ENCODE measurements at places on chromosomes 16 and 17.
A peak's percentile ranks its signal among the peaks of the same experiment; 100 is the strongest.

- DNase-seq = no peak
Measured at GRCh38 chr16:4982056-4982867, 24.1 kb downstream of the SEC14L5 start.

DNA sequence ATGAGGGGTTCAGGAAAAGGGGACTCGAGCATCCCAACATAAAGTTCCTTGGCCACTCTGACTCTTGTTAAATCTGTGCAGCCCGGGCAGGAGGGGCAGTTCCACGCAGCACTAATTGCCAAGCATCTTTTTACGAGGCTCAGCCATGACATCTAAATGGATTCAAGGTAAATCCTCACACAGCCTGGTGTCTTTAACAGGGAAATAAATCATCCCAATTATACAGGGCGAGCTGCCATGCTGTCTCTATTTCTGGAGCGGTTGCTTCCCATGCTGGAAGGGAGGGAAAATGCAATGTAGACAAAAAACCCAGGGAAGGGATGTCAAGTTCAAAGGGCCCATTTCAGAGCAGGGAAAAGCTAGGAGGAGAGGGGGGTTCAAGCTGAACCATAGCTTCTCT is 110.0 kb downstream of the GAS7 start:
- DNase-seq = no peak

DNA sequence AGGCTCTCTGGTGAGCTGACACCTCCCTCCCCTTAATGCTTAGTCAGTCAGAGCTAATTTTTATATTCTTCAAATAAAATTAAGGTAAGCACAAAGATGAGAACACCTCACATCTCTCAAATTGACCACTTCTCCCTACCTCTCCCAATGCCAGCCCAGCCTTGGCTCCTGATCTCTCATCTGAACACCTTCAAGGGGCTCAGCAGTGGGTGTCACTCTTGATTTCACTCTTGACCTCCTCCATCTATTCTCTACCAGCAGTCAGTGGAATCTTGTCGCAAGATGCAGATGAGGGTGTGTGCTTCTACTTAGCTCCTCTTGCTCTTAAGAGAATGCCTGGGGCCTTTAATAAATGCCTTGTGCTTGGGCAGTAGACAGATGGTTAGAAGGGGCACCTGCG is 309.0 kb upstream of the IRX3 start:
- DNase-seq = no peak

- DNase-seq = no peak
Measured at GRCh38 chr16:7026639-7027038, 306.0 kb upstream of the RBFOX1 start.

- no peak for DNase-seq
Measured at GRCh38 chr16:482468-483185, 44.9 kb upstream of the CAPN15 start.

DNA sequence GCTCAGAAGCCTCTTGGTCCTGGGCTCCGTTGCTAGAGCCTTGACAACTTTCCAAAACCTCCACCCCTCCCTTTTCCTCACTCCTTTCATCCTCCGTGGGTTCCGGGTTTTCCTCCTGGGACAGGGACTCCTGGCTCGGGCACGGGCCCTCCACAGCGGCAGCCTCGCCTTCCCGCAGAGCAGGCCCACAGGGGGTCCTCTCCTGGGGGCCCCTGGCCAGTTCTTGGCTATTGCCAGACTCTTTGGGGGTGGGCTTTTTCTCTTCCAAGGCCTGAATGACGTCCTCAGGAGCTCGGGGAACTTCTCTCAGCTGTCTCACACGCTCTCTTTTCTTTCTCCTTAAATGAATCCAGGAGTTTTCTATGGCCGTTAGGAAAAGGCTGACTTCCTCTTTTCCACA is 19.3 kb upstream of the MNT start:
- DNase-seq = no peak

DNA sequence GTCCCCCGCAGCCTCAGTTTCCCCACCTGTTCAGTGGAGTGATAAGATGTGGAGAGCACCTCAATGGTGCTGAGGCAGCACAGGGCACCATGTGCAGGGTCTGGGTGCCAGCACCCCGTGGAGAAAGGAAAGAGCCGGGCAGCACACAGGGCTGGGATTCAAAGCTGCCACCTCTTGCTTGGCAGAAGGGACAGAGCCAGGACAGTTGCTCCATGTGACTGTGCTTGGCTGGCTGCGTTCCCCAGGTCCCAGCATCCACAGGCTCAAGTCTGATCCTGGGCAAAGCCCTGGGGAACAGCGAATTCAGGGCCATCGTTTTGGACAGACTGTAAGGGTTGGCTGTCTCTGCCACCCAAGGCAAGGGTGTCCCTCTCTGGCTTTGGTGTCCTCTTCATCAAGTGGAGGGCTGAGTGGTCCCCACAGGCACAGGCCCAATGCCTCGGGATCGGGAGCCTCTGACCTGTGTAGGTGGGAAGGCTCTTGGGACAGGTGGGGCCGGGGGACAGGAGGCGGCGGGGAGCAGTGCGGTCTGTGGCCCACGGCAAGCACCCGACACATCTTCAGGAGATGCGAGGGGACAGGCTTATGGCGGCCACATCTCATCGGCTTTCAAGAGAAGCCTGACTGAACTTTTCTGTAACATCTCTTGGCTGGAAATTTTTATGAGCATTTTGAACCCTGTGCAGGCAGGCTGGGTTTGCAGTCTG is 8.5 kb downstream of the ZNF469 start:
- no peak for DNase-seq

GRCh38 chr17:28749516-28750177 is 5.8 kb downstream of the TRAF4 start:
- DNase-seq = no peak

- DNase-seq = no peak
Measured at GRCh38 chr17:52477824-52478699, 319.5 kb upstream of the CA10 start.

DNA sequence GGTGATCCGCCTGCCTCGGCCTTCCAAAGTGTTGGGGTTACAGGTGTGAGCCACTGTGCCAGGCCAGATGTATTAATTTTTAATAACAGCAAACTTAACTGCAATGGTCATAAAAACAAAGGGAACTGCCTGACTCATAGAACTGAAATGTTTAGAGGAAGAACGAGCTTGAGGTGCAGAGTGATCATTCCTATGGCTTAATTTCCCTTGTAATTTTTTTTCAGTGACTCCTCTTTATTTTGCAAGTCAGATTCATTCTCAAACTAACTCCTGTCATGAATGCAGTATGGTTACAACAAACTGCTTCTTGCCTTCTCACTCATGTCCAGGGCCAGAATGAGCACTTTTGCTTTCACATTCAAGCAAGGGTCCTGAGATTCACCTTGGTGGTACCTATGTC is 231.3 kb downstream of the HAPSTR1 start:
- no peak for DNase-seq

GRCh38 chr16:49742428-49743202 is 113.3 kb downstream of the ZNF423 start:
- DNase-seq = no peak

DNA sequence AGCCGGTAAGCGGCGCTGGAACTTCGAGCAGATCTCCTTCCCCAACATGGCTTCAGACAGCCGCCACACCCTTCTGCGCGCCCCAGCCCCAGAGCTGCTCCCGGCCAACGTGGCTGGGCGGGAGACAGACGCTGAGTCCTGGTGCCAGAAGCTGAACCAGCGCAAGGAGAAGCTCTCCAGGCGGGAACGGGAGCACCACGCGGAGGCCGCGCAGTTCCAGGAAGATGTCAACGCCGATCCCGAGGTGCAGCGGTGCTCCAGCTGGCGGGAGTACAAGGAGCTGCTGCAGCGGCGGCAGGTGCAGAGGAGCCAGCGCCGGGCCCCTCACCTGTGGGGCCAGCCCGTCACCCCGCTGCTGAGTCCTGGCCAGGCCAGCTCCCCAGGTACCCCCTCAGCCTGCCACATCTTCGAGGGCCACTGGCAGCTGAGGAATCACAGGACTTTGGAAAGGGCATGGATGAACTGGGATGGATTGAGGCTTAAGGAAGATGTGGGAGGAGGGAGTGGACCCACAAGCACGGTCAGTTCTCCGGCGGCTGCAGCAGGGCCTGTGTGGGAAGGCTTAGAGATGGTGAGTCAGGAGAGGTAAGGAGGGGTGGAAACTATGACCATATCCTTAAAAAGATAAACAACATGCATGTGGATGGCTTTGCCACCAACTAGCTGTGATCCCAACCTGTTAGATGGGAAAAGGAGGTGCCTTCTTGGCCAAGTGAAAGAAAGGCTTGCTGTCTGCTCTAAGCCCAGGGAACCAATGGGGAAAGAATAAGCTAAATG is 3.4 kb upstream of the LLGL2 start:
- DNase-seq = no peak

GRCh38 chr17:76893623-76894334 is 25.6 kb downstream of the MGAT5B start:
- no peak for DNase-seq

DNA sequence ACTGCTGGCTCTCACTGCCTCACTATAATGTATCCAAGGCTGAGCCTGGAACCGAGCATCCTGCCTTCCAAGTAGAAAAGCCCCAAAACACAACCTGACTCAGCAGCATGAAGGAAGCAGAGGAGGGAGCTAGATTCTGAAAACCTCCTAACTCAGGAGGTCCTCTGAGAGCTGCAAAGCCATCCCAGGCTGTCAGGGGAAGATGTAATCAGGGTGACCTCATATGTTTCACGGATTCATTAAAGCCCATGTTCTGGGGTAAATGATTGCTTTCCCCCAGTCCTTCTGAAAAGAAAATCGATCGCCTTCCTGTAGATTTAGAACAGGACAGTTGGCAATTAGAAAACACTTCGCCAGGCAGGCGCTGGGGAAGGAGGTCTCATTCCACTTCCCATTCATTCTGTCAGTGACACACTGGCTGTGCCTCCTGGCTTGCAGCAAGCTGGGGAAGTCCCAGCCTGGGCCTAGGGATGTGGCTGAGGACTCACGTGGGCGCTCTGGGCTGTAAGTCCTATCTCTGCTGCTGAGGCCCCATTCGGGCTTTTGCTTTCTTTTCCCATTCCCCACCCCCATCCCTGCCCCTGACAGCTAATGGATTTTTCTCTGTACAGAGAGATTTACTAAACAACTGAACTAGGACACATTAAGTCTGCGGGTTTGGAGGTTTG is 75.7 kb upstream of the TMEM132E start:
- DNase-seq = no peak

- DNase-seq = no peak
Measured at GRCh38 chr17:80466188-80466705, 10.2 kb downstream of the NPTX1 start.

GRCh38 chr17:75876190-75876937 is 2.0 kb downstream of the TRIM47 start:
- DNase-seq = peak; percentile 78

GRCh38 chr17:47279062-47279801 is 25.6 kb downstream of the ITGB3 start:
- DNase-seq = no peak

DNA sequence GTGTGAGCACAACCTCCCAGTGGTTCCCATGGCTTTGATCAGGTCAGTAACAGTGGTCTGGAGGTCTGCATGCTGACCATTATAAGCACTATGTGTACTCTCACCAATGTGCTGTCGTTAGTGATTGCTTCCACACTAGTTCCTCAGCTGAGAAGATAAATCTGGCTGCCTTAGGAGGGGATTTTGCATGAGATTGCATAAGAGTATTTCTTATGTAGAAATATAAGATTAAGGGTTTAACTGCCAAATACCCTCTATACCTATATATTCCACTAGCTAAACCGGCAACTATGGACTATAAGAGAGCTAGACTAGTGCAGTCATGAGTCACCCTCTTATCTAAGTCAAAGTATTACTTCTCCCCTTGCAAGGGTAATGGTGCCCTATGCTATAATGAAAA is 580.2 kb downstream of the CDH11 start:
- no peak for DNase-seq

DNA sequence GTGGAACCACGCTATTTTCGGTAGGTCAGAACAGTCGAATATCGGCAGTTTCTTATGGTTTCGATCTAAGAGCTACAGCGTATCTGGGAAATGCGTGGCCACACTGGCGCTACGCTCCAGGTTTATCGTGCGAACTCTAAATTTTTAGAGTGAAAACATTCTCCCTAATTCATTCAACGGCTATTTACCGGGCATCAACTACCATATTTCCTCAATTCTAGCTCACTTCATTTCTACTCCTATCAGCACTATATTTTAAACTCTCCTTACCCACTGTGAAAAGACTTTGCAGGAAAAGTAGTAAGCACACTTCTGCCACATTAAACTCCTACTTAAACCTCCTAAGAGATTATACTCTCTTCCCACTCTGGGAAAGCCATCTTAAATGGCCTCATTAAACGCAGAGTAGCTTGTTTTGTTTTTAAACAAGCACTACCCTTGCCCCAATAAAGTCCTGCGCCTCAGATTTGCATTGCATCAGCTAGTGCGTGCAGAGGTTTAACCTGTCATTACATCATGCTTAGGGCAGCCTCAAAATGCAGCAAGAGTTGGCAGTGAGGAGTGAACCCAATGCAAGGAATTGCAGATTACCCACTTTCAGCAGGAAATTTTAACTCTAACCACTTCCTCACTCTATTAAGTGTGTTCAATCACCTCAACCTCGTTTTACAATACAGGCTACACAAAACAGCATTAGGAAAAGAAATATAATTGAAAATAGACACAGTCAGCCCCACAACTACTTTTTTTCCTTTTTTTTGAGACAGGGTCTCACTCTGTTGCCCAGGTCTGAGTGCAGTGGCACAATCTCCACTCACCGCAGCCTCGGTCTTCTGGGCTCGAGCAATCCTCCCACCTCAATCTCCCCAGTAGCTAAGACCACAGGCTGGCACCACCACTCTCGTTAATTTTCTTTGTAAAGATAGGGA is 18.8 kb downstream of the SIAH1 start:
- peak; percentile 67 for DNase-seq

DNA sequence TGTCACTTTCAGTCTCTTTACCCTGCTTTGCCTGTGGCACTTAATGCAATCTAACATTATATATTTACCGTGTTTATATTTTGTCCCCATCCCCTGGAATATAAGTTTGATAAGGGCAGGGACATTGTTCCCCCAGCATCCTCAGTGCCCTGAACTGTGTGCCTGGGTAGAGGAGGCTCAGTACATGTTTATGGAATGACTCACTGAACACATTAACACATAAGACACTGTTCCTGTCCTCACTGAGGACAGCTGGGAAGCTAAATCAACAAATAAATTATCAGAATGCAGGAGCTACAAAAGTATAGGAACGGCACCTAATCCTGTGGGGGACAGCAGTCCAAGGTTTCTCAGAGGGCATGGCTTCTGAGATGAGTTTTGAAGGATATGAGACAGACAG is 27.8 kb downstream of the GRIN2A start:
- DNase-seq = no peak

GRCh38 chr17:7217113-7217987 is 2.3 kb downstream of the DLG4 start:
- peak; percentile 41 for DNase-seq

Data from stimulated activated CD4-positive, alpha-beta T cell treated with anti-CD3 and anti-CD28 coated beads, Interleukin-1b, Interleukin-23, amount 100 ng/mL, for 48 hours (primary cell).